CD4-positive, alpha-beta T cell (primary cell): ENCODE measurements at places on chromosomes 2 and 18.

DNA sequence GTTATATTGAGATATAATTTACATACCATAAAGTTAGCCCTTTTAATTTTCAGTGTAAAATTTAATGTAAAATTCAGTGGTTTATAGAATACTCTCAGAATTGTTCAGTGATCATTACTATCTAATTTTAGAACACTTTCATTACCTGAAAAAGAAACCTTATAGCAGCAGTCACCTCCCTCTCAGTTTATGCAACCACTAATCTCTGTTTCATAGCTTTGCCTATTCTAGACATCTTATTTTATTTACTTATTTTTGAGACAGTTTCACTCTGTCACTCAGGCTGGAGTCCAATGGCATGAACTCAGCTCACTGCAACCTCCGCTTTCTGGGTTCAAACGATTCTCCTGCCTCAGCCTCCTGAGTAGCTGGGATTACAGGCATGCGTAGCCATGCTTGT is 479.6 kb downstream of the DPP10 start:
- DNase-seq = no peak

- DNase-seq = no peak
These were observed 500.1 kb upstream of the VRK2 start for GRCh38 chr2:57546478-57546877.

DNA sequence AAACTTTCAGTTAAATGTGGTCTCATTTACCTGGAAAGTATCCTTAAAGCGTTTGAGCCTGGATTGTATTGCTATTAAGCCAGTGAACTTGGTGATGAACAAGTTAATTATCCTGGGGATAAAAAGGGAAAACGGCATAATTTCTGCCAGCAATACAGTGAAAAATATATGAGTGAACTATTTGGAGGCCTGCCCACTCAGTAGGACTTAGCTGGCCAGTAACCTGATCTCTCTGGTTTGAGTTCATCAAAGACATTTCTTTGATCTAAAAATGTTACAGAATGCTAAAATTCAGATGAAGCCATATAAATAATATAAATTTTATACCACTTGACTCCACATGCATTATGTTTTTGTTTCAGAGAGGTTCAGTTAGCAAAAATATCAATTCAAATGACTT is 241.1 kb upstream of the VWC2L start:
- no peak for DNase-seq

GRCh38 chr2:214592011-214592410 is 181.2 kb downstream of the VWC2L start:
- no peak for DNase-seq

- DNase-seq = no peak
These were observed 62.9 kb downstream of the EFR3B start for GRCh38 chr2:25104736-25105135.

- no peak for DNase-seq
These were observed 38.9 kb downstream of the HIBCH start for GRCh38 chr2:190280565-190281350.

- no peak for DNase-seq
These were observed 567.2 kb downstream of the TMX3 start for GRCh38 chr18:68147728-68148127.

DNA sequence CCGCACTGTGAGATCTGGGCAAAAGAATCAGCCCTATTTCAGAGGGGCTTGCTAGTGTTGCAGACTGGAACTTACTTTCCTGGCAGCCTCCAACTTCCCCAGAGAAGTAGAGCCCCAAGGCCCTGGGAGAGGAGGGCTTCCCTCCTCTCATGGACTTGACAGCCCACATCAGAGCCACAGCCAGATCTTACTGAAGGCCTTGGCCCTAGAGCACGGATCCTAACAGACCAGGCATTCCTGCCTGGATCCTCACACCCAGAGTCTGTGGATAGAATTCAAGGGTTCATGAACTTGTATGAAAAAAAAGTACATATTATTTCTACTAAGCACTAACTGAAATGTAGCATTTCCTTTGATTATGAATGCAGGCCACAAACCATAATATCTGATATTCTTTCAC is 8.3 kb downstream of the WIPF1 start:
- DNase-seq = no peak

DNA sequence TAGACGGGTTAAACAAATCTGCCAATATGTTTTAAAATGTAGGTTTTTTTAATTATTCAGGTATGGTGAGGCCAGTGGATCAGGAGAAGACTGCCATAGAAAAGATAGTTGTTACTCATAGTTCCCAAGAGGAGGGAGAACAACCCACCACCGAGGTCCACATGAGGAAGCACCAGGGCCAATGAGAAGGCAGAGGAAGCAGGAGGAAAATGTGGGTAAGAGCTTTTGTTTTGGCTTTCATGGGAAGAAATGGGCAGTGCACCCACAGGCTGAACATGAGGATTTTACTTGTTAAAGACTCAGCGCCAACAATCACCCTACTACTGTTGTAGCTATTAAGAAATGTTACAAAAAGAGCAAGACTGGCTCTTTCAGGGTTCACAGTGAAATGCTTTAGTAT is 191.8 kb upstream of the HNMT start:
- DNase-seq = no peak

DNA sequence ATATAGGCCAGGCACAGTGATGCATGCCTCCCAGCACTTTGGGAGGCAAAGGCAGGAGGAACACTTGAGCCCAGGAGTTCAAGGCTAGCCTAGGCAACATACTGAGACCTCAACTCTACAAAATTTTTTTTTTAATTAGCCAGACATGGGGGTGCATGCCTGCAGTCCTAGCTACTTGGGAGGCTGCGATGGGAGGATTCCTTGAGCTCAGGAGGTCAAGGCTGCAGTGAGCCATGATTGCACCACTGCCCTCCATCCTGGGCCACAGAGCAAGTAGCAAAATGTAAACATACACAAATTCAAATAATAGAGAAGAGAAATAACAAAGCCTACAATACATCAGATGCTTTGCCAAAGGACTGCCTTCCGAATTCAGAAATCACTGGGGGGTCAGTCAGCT is 7.0 kb upstream of the SP3 start:
- no peak for DNase-seq

- no peak for DNase-seq
These were observed 9.9 kb upstream of the RAPGEF4 start for GRCh38 chr2:172725746-172726145.

DNA sequence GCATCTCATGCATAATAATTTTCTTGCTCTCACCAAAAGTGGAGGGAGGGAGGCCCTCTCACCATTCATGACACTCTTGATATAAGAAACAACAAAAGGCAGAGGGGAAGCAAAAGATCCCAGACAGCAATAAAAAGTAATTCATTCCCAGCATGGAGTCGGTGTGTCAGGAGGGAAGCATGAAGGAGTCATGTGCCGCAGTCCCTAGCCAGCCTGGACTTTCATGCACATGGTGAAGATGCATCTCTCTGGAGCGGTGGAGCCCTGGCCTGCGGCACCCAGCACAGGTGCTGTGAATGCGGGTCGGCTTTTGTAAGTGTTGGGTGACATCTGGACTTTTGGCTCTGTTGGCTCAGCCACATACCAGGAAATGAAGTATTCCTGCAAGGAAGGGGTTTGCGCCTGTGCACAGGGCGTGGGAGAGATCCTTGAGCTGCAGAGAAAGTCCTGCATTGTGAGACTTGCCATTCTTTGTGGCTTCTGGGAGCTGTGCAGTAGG is 119.4 kb downstream of the COPS8 start:
- DNase-seq = no peak

DNA sequence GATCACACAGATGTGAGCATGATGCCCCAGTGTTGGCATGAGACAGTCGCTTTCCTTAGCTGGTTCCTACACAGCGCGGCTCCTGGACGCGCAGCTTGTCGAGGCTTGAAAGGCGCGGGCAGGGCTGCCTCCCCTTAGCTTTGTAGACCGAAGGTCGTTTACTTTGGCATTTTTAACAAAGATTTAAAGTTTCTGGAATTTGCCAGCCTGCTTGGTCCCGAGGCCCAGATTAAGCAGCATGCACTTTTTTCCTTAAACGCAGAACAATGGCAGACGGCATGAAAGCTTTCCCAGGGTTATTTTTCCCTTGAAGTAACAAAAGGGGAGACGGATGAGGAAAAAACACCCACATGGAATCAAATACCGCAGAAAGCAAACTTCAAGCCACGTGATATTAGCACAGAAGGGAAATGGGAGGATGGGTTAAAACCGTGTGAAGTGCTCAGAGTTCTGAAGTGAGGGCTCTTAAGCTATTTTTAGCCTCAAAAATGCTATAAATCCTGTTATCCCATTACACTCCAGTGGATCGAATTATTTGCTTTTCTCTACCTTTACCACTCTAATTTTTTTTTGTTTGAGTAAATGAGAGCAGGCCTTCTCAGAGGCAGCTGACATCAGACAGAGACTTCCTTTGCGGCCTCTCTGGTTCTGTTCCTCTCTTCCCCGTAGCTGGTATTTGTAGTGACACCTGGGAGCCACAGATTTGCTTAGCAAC is 55.7 kb downstream of the NPAS2 start:
- DNase-seq = no peak

GRCh38 chr2:64731746-64732145 is 78.0 kb upstream of the SERTAD2 start:
- no peak for DNase-seq

DNA sequence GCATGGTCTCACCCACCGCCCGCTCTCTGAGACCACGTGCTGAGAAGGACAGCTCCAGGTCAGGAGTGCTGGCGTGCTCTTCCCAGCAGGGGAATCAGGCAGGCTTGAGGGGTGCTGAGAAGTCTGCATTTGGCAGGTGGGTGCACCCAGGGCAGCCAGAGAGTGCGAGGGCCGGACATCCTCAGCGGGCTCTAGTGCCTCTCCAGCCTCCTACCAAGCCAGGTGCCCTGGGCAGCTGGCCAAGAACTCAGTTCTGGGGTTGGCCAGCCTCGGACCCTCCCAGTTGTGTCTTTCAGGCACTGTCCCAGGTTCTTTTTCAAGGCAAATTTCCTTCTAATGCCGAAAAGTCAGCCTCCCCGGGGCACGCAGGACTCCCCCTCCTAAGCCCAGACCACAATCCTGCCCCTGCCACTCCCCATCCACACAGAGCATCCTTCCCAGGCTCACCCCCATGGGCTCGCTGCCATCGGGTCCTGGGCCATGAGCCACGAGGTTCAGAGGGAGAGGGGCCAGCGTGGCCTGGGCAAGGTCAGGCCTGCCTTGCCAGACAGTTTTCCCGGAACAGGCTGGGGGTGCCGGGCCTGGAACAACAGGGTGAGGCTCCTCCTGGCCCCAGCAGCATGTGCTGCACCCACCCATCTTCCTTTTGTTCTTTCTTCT is 52.2 kb upstream of the GPC1 start:
- DNase-seq = no peak

DNA sequence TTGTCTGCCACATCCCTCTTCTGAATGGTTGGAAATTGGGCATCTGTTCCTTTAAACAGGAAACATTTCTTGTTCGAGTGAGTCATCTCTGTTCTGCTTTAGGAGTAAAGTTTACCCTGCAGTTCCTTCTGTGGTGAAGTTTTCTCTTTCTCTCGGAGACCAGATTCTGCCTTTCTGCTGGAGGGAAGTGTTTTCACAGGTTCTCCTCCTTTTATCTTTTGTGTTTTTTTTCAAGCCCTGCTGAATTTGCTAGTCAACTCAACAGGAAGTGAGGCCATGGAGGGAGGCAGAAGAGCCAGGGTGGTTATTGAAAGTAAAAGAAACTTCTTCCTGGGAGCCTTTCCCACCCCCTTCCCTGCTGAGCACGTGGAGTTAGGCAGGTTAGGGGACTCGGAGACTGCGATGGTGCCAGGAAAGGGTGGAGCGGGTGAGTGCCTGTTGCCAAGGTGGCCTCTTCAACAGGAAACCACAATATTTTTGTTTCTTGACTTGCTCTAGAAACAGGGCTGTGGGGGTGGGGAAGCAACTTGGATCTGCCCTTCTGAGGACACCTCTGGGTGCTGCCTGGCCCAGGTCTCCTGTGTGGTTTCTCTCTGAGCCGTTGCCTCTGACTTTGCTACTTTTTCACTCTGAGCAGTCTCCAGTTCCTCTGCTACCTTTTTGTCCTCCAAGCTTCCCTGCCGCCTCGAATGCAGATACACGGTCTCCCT is 2.2 kb upstream of the CASP8 start:
- DNase-seq = peak; percentile 96

- DNase-seq = no peak
These were observed 603.7 kb downstream of the ARHGAP15 start for GRCh38 chr2:143732871-143733270.

DNA sequence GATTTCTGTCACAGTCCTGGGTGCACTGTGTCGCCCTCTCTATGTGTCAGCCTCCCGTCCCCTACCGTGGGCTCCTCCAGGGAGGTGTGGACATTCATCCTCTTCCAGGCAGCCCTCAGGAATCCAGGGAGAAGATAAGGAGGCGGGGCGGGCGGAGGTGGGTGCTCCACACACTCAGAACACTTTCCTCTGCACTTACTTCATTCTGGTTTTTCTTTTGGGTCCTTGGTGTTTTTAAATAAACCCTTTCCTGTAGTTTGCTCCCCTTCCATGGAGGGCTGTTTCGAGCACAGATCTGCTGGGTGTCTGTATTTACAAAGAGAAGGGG is 183.9 kb downstream of the FAM210A start:
- no peak for DNase-seq

GRCh38 chr2:142010477-142011270 is 120.1 kb downstream of the LRP1B start:
- no peak for DNase-seq

DNA sequence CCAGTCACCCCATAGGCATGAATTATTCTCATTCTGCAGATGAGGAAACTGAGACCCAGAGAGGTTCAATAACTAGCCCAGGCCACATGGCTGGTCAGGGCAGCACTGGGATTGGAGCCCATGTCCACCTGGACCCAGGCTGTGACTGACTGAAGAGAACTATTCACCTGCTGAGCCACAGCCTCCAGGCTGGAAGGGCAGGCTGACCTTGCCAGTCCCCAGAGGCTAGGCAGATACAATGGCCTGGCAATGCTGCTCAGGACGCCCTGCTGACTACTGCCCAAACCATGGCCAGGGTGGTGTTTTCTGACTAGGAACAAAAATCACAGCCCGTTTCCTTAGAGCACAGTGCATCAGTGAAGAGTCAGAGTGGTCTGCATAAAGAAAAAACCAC is 36.8 kb downstream of the HS6ST1 start:
- no peak for DNase-seq

DNA sequence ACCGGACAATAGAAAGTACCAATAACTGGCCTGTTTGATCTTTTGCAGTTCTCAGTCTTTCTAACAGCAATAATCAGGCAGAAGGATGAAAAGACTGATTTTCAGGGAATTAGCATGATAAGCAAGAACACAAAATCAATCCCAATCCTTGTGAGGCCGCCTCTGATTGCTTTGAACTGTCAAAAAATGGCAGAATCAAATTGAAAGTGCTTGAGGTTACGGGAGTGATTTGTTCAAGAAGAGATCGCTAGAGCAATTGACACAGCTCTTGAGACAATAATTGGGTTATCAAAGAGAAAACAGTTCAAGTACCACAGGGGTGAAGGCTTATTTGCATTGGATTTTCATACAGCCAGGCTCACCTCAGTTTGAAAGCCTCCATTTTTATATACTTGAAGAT is 663.4 kb downstream of the ARHGAP15 start:
- DNase-seq = no peak

GRCh38 chr2:121210691-121211090 is 74.3 kb downstream of the TFCP2L1 start:
- DNase-seq = no peak

GRCh38 chr2:129233751-129234406 is 745.6 kb upstream of the RAB6C start:
- no peak for DNase-seq

- DNase-seq = no peak
These were observed 13.3 kb downstream of the DGKD start for GRCh38 chr2:233367586-233367985.
